ENCODE measurements at places on chromosomes 6 and 20. TPM values are rescaled to one million over a fixed set of nuclear protein-coding genes. Genes with fewer than 3 reads are reported as not detected.

GRCh38 chr20:10848810-10849370 lies 175.1 kb upstream of the JAG1 start:
- no peak overlapping the region for H3K4me3 ChIP-seq
- H3K36me3 ChIP-seq: no peaks in the 10 kb centered on the region
- H3K27ac ChIP-seq: peak overlapping the region; percentile 23
- H3K27me3 ChIP-seq: no peaks in the 10 kb centered on the region
- no peak for DNase-seq

GRCh38 chr20:38049800-38050199 lies 16.3 kb downstream of the RPRD1B start:
- H3K36me3 ChIP-seq: peaks cover 28% of the 10 kb centered on the region
- H3K4me1 ChIP-seq: peaks cover 21% of the 10 kb centered on the region
- H3K4me3 ChIP-seq: no peak overlapping the region
- no peak overlapping the region for H3K27ac ChIP-seq
- DNase-seq: no peak

DNA sequence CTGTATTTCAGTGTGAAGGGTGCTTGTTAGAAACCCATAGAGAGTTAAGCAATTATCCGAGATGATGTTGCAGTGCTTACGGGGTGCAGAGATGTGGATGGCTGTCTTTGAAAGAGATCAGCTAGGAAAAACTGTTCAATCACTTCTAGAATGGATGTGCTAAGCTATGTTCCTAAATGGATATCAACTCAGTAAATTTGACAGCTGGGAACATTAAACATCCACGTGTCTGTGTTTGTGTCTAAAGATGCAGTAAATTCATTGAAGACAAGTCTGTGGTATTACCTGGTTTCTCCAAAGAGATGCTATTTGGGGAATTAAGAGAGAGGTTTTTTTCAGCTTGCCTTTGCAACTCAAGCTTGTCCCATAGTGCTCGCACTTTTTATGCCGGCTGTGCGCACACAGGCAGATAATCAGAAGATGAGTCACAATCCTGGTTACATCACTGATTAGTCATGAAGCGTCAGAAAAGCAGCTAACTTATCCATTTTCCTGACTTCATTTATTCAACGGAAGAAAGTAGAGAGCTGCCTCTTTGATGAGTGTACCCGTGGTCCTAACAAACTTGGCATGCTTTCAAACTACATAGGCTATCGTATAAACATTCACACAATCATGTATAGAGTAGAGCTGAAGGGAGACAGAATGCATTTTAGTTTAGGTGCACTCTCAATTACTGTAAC lies 691.7 kb upstream of the SLC35B3 start:
- no peaks in the 10 kb centered on the region for H3K27me3 ChIP-seq
- no peaks in the 10 kb centered on the region for H3K4me1 ChIP-seq
- no peak overlapping the region for H3K4me3 ChIP-seq
- DNase-seq: no peak
- H3K36me3 ChIP-seq: no peaks in the 10 kb centered on the region

GRCh38 chr6:145887969-145888368 lies 73.4 kb upstream of the FBXO30 start:
- no peaks in the 10 kb centered on the region for H3K27me3 ChIP-seq
- no peak overlapping the region for H3K4me3 ChIP-seq
- no peaks in the 10 kb centered on the region for H3K4me1 ChIP-seq
- no peaks in the 10 kb centered on the region for H3K36me3 ChIP-seq

DNA sequence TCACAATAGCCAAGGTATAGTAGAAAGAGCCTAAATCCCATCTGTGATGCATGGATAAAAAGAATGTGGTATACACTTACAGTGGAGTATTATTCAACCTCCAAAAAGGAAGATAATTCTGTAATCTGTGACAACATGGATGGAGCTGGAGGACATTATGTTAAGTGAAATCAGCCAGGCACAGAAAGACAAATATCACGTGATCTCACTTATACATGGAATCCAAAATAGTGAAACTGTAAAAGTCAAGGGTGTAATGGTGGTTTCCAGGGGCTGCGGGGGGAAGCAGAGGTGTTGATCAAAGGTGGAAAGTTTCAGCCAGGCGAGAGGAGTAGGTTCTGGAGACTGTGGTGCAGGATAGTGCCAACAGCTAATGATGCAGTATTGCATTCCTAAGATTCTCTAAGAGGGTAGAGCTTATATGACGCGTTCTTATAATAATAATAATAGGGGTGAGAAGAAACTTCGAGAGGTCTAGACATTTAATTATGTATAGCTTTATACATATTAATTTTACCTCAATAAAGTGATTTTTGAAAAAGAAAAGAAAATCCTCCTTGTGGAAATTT lies 246.1 kb downstream of the FOXA2 start:
- no peak overlapping the region for H3K4me3 ChIP-seq
- H3K27me3 ChIP-seq: peaks cover 26% of the 10 kb centered on the region
- DNase-seq: no peak

DNA sequence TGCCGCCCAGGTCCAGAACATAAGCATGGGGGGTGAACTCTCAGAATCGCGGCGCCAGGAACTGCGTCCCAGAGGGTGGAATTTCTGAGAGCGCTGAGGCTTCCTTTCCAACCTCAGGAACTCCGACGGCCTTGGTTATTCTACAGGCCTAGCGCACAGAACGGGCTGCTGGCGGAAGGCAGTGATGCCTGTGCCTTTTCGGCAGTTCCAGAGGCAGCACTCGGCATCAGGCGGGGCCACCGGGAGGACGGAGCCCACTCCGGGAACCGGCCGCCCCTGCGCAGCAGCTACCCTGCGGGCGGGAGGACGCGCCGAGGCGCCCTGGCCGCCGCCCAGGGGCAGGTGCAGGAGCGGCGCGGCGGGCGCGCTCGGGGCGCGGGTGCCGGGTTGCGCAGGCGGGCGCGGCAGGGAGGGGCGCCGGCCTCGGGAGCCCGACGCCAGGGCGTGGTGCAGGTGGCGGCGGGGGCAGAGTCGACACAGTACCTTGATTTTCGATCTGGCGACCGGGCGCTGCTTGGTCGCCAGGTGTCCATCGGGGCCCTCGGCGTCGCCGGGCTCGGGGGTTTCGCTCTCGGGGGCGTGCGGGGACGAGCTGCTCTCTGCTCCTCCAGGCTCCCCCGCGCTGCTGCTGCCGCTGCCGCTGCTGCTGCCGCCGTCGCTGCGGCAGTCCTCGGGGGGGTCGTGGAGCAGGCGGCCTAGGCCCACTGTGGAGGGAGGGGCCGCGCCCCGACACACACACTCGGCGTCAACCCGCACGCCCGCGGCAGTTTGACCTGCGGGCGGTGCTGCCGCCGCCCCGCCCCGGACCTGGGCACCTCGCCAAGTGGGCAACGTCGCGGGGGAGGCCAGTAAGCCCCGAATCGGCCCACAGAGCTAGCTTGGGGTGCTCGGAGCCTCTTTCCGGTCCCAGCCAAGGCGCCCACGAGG lies 1.3 kb downstream of the OVOL2 start:
- peak overlapping the region; percentile 52 for H3K4me3 ChIP-seq
- DNase-seq: no peak
- H3K36me3 ChIP-seq: no peaks in the 10 kb centered on the region
- H3K27me3 ChIP-seq: peaks cover 90% of the 10 kb centered on the region
- H3K27ac ChIP-seq: no peak overlapping the region
- peaks cover 14% of the 10 kb centered on the region for H3K4me1 ChIP-seq

GRCh38 chr6:30893666-30894065 lies 9.3 kb downstream of the DDR1 start:
- peak; percentile 44 for DNase-seq
- no peaks in the 10 kb centered on the region for H3K4me1 ChIP-seq
- H3K27ac ChIP-seq: no peak overlapping the region
- H3K4me3 ChIP-seq: no peak overlapping the region
- peaks cover 97% of the 10 kb centered on the region for H3K36me3 ChIP-seq

DNA sequence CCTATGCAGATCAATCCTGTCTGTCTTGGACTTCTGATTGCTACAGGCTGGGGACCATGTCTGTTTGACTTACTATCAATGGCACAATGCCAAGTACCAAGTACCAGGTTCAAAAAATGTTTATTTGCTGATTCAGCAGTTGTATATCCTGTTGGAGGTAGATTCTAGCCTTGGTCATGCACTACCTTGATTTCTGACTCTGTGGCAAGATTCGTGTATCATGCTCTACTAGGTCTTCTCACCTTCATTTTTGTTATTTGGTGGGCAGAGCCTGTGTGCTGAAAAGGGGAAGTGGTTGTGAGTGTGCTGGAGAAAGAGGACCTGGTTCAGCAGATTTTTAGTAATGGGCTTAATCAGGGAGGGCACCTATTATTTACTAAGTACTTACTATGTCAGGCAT lies 192.4 kb upstream of the MYLIP start:
- no peak overlapping the region for H3K4me3 ChIP-seq
- H3K27me3 ChIP-seq: no peaks in the 10 kb centered on the region
- no peak for DNase-seq
- peaks cover 13% of the 10 kb centered on the region for H3K4me1 ChIP-seq
- H3K27ac ChIP-seq: no peak overlapping the region
- no peaks in the 10 kb centered on the region for H3K36me3 ChIP-seq

The LINC00237 gene
- not detected for total RNA-seq

The SMOC2 gene
- total RNA-seq: 1.7 TPM

The ABHD16B gene
- not detected for total RNA-seq

The HFE gene
- total RNA-seq: 21.1 TPM

The RSPO3 gene
- total RNA-seq: 1.3 TPM

The SRMS gene
- 0.46 TPM for total RNA-seq

The SALL4 gene
- total RNA-seq: 0.68 TPM

Data from spleen (tissue), 13 donors.